ENCODE measurements at places on chromosomes 6 and 20.
A peak's percentile ranks its signal among the peaks of the same experiment; 100 is the strongest.

- peak; percentile 72 for DNase-seq
These were observed 3.3 kb downstream of the SPEF1 start for GRCh38 chr20:3777716-3778629.

DNA sequence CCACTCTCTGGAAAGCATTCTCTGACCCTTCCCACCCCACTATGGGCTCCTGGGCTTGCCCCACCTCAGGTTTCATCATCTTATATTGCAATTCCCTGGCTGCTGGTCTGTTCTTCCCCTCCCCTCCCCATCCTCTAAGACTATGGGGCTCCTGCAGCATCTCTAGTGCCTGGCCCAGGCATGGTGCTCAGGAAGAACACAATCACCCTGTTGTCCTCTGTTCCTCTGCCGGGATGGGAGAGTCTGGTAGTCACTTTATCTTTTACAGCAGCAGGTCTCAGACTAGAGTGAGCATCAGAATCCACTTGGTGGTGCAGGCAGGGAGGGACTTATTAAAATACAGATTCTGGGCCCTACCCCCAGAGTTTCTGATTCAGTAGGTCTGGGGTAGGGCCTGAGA, 5.0 kb upstream of the LPIN3 start:
- no peak for DNase-seq

DNA sequence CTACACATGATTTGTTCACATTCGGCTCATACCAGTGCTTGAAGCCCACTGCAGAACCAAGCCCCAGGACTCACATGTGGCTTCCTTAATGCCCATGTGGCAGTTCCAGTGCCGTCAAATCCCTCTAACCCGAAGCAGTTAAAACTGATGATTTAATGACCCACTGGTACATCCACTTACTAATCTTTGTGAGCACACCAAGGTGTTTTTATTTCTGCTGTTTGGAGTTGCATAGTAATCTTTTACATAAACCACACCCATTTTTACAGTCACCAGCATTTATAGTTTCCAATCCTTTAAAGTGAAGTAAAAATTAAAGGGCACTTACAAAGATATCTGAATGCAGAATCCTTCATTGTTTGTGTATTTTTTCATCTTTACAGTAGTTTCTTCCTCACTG, 232.0 kb downstream of the ANKRD60 start:
- DNase-seq, result no peak

- DNase-seq, result no peak
These were observed 2.2 kb downstream of the DLGAP4 start for GRCh38 chr20:36308353-36308752.

DNA sequence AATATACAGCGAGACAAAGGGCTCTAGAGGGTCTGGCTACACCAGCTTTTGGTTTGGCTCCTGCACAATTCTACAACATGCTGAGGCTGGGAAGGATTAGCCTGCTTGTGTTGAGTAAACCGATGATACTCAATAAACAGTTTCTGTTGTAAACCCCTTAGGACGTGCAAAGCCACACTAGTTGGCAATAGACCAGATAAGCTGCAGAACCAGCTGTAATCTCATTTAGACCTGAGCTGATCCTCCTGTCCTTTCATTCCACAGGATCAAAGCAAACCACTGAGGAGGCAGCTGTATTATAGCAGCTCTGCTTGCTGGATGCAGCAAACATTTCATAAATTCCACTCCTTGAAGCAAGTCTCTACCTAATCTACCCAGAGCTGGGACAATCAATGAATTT, 79.7 kb downstream of the MMS22L start:
- peak; percentile 51 for DNase-seq

- no peak for DNase-seq
These were observed 763 bp downstream of the TMEM14A start for GRCh38 chr6:52671676-52672075.

DNA sequence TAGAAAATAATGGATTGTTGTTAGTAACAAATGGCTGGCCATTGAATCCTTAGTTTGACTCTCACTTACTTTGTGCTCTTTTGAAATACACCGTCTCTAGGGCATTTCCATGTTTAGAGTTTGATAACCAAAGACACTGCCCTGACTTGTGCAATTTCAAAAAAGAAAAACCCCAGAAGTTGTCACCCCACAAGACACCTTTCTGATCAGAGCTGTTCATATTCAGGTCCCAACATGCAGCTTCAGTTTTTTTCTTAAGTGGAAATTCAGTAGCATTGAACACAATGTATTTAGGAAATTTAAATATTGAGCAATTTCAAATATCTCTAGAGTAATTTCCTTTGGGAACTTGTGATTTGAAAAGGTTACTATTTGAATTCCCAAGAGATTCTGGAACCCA, 19.4 kb downstream of the CRYBG1 start:
- no peak for DNase-seq

- no peak for DNase-seq
These were observed 2.6 kb upstream of the MUC22 start for GRCh38 chr6:31007694-31008093.

DNA sequence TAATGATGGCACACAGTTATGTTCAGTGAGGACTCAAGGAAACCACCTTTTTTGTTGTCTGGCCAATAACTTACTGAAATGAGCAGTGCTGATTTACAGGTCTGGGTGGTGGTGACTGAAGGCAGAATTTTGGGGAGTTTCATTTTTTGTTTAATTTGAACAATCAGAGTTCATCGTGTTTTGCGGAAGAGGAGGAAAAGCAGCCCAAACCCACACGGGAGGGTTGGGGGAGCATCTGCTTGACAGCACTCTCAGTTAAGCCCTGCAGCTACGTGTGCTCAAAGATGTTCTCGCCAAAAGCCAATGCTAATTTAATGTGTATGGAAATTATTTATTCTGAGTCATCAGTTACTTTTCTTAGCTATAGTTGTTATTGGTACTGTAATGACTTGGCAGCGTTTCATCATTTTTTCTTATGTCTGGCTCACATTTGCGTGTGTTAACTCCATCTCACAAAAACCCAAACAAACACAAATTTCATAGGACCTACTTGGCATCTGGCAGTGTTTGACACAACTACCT, 89.2 kb downstream of the UST start:
- DNase-seq, result no peak

DNA sequence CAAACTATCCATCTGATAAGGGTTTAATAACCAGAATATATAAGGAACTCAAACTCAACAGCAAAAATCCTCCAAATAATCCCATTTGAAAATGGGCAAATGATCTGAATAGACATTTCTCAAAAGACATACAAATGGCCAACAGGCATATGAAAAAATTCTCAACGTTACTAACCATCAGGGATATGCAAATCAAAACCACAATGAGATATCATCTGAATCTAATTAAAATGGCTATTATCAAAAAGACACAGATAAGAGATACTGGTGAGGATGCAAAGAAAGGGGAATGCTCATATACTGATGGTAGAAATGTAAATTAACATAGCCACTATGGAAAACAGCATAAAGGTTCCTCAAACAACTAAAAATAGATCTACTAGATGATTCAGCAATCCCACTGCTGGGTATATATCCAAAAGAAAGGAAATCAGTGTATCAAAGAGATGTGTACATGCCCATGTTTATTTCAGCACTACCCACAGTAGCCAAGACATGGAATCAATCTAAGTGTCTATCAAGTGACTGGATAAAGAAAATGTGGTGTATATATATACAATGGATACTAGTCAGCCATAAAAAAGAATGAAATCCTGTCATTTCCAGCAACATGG, 6.1 kb upstream of the BRD2 start:
- no peak for DNase-seq

GRCh38 chr6:111784433-111784832, 88.8 kb downstream of the FYN start:
- DNase-seq, result no peak

GRCh38 chr6:40996591-40997233, 42.3 kb downstream of the UNC5CL start:
- DNase-seq, result no peak

DNA sequence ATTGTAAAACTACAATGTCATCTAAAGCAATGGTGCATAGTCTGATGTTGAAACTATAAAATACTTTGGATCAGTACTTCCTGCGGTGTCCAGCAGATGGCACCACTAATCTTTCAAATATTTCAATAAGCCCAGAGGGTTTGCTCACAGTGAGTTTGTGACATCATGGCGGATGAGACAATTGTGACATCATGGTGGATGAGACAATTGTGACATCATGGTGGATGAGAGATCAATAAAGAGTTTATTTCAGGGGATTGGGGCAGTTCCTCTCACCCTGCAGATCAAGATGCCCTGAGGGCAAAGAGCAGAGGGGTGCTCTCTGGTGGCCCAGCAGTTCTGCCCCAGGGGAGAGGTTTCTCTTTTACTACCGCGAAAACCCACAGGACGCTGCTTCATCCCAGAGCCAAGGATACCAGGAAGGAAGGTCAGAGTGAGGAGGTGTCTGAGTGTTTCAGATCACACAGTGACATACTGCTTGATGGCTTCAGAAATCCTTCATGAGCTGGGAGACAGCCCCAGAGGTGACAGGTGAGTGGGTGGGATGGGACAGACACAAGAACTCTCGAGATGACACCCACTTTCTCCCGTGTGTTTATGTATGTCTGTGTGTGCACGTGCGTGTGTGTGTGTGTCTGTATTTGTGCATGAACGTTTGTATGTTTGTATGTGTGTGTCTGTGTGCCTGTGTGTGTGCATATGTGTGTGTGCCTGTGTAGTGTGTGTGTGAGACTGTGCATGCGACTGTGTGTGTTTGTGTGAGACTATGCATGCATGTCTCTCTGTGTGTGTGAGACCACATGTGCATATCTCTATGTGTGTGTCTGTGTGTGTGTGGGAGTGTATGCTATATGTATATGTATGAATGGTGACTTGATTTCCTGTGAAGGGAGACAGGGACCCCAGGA, 7.3 kb upstream of the ULBP2 start:
- DNase-seq, result peak; percentile 58

DNA sequence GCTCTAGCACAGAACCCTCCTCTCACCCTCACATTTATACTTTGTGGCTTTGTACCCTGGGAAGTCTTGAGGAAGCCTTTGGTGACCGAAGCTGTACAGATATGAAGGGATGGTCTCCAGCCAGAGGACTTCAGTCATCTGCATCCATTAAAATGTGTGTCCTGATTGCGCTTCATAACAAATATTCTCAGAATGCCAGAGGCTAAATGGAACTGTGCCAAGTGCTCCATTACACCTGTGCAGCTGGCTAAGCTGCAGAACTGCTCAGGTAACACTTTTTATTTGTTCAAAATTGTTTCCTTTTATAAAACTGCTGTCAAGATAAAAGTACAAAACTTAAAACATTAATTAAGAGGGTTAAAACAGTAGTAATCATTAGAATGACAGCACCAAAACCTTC, 22.3 kb downstream of the TPBG start:
- no peak for DNase-seq

DNA sequence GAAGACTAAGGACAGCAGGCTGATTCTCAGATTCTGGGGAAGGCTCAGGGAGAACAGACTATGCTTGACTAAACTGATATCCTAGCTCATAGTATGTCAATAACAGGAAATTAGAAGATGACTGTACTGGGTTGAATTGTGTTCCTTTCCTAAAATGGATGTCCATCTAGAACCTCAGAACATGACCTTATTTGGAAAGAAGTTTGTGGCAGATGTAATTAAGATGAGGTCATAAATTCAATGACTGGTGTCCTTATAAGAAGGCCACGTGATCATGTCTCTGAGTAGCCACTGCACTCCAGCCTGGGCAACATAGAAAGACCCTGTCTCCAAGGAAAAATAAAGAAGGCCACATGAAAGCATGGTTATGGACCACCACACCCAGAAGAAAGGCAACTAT, 113.9 kb upstream of the STMND1 start:
- no peak for DNase-seq

DNA sequence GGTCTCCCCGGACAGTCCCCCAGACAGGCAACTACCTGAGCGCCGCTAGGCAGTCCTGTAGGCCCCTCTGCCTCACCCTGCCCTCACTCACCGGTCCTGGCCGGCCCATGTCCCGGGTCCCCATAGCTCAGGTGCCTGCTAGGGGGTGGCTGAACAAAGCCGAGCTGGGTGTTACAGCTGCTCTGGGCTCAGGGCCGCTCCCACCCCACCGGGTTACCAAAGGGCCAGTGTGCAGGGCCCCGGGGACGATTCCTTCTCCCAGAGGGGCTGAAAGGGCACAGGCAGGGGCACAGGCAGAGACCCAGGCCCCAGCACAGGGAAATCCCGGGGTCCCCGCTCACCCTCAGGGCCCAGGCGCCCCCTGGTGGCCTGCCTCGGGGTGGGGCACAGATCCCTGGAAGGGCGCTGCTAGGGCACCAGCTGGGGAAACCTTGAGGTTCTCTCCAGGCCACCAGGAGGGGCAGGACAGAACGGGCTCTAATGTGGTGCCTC, 118.4 kb downstream of the GRM4 start:
- DNase-seq, result peak; percentile 81

DNA sequence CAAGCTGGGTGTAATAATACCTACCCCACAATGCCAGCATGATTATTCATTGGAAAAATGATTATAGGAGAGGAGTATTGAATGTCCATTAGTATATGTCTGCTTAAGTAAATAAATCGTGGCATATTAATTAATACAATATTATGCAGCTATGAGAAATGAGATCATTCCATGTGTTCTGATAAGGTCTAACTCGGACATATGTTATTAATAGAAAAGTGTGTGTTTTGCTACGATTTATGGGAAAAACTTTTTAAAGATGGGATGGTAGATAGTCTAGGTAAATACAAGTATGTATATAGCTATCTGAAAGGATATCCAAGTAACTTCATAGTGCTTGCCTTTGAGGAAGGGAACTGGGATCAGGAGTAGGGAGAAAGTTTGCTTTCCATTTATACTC, 61.5 kb upstream of the CDKAL1 start:
- DNase-seq, result no peak

GRCh38 chr6:84652356-84653026, 111.9 kb downstream of the TBX18 start:
- DNase-seq, result no peak

- DNase-seq, result no peak
These were observed 182.4 kb upstream of the TSHZ2 start for GRCh38 chr20:52789716-52790115.

GRCh38 chr20:45963059-45964005, 8.7 kb downstream of the ZNF335 start:
- no peak for DNase-seq

DNA sequence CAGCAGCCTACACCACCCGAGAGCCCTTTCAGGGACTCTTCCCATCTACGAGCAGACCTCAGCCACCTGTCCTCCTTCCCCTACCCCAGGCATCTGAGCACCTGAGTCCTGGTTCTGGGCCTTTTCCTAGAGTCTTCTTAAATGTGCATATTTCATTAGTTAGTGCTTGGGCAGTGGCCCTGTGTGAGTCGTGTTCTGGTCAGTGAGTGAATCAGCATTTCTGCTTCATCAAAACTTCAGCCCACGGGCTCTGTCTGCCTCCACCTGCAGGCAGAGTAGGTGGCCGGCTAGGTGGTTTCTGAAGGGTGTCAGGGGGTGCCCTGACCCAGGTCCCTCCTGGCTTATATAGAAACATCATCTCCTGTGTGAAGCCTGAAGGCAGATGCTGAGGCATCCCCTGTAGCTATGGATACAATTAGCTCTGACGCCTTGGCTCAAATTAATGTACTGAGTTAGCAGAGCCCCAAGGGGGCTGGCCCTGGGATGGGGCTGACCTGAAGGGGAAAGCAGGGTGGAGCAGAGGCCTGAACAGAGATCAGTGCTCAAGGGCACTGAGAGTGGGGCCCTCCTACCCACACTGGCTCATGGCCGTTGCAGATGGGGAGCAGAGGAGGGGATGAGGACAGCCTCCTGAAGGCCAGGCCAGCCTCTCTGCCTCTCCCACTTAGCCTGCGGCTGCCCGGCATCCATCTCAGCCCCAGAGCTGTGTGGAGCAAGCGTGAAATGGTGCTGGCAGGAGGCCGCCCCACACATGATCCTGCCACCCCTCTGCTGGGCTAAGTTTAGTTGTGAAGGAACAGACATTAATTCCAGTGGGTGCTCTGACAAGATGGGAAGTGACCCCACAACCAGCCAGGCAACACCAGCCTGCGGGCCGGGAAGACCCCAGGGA, 13.6 kb downstream of the IP6K3 start:
- no peak for DNase-seq
